ENCODE measurements at places on chromosomes 6 and 20. TPM values are rescaled to one million over a fixed set of nuclear protein-coding genes. Genes with fewer than 3 reads are reported as not detected.

- H3K27ac ChIP-seq: no peak overlapping the region
- no peak for DNase-seq
- H3K36me3 ChIP-seq: no peaks in the 10 kb centered on the region
Observed at GRCh38 chr6:89310929-89311328, 4.2 kb downstream of the GABRR2 start.

The ESR1 gene
- 1.9 TPM for total RNA-seq

The BPIFA1 gene
- not detected for total RNA-seq

- H3K4me1 ChIP-seq: no peaks in the 10 kb centered on the region
- no peak for DNase-seq
- H3K4me3 ChIP-seq: no peak overlapping the region
- no peak overlapping the region for H3K27ac ChIP-seq
Observed at GRCh38 chr20:61819921-61820825, 245.5 kb downstream of the TAF4 start.

The SIRPB1 gene
- 1.8 TPM for total RNA-seq

DNA sequence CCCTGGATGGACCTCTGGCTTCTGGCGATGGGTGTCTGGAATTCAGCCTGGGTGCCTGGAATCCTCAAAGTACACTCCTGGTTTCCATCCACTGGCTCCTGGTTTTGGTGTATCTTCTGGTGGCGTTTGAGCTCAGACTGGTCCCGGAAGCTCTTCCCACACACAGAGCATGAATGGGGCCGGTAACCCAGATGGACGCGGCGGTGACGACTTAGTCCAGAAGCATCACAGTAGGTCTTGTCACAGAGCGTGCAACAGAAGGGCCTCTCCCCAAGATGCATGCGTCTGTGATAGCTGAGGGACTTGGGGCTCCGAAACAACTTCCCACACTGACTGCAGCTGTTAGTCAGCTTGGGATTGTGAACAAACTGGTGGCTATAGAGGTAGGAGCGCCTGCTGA, 7.8 kb downstream of the ZFP57 start:
- no peak overlapping the region for H3K27ac ChIP-seq
- DNase-seq: no peak
- no peaks in the 10 kb centered on the region for H3K36me3 ChIP-seq

The DEFB114 gene
- total RNA-seq: not detected

GRCh38 chr6:143333749-143334520, 116.6 kb downstream of the ADAT2 start:
- no peak overlapping the region for H3K27ac ChIP-seq
- DNase-seq: no peak
- H3K27me3 ChIP-seq: no peaks in the 10 kb centered on the region
- H3K4me1 ChIP-seq: no peaks in the 10 kb centered on the region

DNA sequence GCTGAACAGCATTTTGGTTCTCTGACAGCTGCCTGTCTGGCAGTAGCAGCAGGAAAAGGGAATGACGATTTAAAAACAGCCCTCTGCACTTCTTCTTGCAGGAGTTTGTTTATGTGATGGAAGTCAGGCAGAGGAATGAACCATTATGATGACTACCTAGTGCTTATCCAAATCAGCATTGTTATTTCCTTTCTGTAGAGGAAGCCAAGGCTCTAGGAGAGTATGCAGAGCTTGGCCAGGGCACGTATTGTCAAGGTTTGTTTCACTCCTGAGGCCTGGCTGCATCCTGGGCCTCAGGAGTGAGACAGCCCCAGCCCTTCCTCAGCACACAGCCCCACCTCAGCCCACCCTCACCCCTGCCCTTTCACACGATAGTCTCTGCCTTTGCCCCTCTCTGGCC, 68.5 kb downstream of the FAM229B start:
- no peak overlapping the region for H3K4me3 ChIP-seq
- DNase-seq: no peak
- peaks cover 14% of the 10 kb centered on the region for H3K4me1 ChIP-seq
- peaks cover 43% of the 10 kb centered on the region for H3K36me3 ChIP-seq
- H3K27ac ChIP-seq: peak overlapping the region; percentile 65

DNA sequence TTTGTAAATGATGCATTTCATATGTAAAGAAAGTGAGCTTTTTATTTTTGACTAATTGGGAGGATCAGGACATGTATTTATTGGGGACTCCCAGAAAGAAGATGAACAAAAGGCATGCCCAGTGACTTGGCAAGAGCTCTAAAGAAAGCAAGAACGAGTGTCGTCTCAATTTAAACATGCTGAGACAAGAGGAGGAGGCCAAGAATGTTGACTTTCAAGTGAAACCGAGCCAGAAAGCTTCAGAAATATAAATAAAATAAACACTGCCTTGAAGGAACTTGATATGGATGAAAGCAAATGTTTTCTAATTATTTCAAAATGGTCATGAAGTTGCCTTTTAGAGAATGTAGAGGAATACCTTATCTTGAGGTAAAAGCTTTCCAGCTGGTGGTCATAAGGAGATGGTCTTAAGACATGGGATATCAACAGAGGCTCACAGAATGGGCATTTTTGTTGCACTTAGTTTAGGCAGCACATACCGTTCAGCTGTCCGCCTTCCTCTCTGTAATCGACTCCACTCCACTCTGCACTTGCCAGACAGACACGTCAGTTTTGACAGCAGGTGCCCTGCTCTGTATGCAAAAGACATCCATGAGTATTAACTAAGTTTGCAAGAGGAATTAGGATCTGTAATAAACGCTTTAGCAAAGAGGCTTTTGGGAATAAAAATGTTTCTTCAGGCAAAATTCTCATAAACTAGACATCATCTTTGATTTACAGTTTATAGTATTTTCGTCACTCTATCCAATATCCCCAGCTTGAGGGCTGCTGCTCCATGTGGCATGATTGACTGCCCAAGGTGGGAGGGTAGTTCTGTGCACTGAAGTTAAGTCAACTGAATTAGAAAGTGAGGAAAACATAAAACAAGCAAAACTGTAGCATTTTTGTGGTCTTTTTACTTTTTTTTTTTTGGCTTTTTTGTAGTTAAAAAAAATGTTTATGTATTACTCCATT, 613.1 kb downstream of the PKHD1 start:
- H3K27me3 ChIP-seq: no peaks in the 10 kb centered on the region
- H3K4me1 ChIP-seq: no peaks in the 10 kb centered on the region
- no peaks in the 10 kb centered on the region for H3K36me3 ChIP-seq
- DNase-seq: no peak
- H3K27ac ChIP-seq: no peak overlapping the region

Measured in heart right ventricle (tissue), 16 donors.